ENCODE measurements at places on chromosomes 16 and 17.

- no peak for DNase-seq
These were observed 21.0 kb downstream of the CBX4 start for GRCh38 chr17:79818026-79818758.

DNA sequence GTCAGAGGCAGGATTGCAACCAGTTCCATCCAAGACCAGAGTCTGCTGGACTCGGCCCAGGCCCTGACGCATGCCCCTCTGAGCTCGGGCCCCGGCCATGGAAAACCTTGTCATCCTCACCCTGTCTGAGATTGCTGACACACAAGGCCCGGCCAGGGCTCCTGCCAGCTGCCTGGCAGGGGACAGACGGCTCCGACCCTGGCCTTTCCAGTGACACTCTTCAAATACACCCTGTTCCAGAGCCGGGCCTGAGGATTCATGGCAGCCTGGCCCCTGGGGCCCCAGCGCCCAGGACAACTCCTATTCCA lies 3.2 kb upstream of the PABPN1L start:
- no peak for DNase-seq

DNA sequence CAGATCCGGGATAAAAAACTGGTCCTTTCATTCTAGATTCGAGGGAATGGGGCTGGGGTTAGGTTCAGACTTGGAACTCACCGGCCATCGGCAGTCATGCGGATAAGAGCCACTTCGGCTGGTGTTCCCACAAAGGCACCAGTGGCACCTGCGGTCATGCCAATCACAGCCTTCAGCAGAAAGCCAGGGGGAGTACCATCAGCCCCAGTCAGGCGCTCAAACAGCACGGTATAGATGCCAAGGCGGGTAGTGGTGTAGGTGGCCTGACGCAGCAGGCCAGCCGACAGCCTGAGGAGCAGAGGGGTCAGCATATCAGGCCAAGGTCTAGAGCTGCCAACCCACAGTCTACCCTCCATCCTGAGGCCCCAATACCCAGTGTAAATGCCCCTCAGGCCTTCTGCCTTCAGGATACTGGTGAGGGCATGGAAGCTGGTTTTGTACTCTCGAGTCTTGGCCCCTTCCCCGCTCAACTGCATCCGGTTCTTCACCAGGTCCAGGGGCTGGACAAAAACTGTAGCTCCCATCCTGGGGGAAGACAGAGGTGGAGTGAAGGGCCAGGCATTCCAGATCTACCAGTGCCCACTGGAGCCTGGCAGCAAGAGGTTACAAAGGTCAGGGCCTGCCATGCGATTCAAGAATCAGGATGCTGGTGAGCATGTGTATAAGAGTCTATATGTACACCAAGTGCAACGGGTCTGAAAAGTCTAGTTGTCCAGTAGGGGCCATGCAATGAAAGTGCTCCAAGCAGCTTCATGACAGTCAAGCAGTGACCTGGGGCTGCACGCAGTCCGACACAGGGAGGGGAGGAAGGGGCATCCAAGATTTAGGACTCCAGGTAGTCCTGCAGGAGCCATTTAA lies 929 bp downstream of the SLC25A11 start:
- no peak for DNase-seq

- DNase-seq: no peak
These were observed 11.0 kb downstream of the CD300A start for GRCh38 chr17:74477411-74477810.

DNA sequence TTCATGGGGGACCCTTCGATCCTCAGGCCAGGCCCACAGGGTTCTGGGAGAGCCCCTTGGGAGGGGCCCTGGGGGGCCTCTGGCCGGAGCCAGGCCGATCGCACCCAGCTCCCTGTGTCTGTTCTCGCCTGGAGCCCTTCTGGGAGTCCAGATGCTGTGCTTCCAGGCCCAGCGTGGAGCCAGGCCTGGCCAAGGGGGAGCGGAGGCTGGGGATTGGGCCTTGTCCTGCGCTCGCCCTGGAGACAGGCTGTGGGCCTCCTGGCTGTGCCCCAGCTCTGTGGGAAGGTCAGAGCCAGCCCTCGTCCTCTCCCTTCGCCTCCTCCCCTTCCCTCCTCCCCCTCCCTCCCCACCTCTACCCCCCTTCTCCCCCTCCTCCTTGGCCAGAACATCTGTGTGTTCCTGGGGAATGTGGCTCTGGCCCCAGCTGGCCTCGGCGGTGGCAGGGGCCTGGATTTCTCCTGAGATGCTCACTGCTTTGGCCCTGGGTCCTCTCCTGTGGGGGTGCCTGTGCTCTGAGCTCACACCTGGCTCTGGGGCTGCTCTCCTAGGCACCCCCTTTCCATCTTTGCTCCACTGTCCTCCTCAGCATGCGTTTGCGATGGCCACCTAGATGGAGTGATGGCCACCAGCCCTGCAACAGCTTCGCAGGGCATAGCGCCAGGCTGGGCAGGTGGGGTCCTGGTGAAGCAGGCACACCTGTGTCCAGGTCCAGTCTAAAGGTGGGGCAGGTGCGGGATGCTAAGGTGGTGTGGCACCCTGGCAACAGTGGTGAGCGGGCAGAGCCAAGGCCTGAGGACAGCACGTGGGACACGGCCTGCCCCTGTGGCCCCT lies 90.6 kb upstream of the CIBAR2 start:
- DNase-seq: no peak
